ENCODE measurements at places on chromosomes 3 and 15.
A peak's percentile ranks its signal among the peaks of the same experiment; 100 is the strongest.

DNA sequence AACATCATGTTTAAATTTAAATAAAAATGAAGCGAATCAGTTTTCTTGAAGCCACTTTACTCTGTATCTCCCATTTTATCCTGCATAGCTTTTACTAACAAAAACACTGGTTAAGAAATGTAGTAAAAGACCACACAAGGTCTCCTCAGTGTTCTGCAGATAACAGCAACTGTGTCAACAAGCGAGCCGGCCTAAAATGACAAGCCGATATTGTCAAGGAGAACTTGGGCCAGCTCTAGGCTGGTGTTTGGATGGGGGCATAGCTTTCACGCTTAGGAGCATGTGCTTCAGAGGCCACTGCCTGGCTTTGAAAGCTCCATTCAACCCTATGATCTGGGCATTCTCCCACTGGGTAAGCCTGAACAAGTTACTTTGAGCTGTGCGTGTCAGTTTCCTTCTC, 38.1 kb downstream of the MFSD1 start:
- no peak for DNase-seq

- DNase-seq = no peak
Measured at GRCh38 chr3:117903226-117903625, 1131.4 kb downstream of the IGSF11 start.

DNA sequence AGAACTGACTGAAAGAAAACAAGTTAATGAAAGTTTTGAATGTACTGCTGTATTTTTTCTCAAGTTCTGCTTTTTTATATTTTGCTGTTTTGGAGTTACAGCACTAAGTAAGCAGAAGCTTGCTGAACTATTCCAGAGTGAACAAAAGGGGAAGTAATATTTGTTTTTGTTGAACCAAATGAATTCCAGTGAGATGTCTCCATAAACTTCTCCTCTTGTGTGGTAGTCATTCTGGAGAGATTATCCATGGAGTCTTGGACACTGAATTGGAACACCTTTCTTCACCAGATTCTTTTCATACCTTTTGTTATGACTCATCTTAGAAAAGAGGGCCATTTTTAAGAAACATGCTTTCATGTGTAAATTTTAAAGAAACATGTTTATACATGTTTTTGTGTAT, 8.8 kb downstream of the ANKUB1 start:
- no peak for DNase-seq

DNA sequence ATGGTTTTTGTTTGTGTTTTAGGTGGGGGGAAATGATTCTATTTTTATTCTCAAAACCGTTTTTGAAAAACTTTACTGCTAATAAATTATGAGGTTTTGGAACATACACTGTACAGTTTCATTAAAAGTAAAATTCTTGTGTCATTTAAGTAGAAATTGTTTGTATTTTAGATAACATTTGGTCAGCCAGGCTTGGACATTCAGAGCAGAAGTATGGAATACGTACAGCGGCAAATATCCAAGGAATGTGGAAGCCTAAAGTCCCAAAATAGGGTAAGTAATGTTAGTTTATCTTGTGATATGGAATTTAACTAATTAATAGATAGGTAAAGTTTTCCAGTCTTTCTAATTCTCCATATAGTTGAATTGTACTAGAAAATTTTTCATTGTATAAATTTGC, 96.6 kb downstream of the SPRED1 start:
- no peak for DNase-seq

DNA sequence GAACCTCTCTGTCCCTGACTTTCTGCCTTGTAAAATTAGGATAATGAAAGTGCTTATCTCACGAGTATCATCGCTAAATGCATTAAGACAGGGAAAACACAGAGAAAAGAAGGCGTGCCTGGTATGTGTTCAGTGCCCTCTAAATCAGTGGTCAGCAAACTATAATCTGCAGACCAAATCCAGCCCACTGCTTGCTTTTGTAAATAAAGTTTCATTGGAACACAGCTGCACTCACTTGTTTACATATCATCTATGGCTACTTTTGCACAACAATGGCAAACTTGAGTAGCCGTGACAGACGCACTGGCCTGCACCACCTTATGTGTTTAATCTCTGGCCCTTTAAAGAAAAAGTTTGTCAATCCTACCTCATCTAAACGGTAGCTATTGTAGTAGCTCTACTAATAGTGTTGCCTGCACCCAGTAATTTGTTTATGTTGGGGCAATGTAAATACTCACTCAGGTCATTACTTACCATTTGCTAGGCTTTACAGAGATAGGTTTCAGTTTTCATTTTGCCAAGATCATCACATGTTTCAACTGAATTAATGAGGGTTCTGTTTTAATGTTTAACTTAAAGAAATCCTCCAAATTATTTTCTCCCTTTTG, 229.4 kb downstream of the FEZF2 start:
- DNase-seq = no peak

GRCh38 chr3:147914532-147914931, 505.4 kb downstream of the ZIC1 start:
- DNase-seq = no peak

- peak; percentile 83 for DNase-seq
Measured at GRCh38 chr3:170356596-170357175, 829 bp upstream of the SKIL start.

- no peak for DNase-seq
Measured at GRCh38 chr15:98268163-98268562, 307.7 kb downstream of the ARRDC4 start.

DNA sequence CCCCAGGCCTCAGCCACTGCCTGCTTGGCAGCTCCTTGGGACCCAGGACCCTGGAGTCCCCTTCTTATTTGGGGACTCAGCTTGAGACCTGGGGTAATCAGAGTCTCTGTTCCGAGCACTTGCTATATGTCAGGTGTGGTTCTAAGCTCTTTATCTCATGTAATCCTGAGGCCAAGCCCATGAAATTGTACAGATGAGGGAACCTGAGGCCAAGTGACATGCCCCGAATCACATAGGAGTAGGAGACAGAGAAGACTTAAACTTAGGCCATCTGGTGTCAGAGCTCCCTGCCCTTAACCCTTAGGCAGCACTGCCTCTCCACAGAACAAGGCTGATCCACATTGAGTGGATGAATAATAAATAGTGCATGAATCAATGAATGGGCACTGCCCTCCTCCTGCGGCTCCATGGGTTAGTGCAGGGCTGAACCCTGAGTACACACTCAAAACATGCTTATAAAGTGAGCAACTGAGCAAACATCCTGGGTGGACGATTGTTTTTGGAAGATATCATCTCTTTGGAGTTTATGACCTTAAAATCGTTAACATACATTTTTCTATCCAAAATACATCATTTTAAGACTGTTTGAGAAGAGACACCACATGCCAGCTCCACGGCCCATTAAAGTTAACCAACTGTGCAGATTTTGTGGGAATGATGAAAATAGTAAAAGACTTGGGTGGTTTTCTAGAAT, 33.2 kb upstream of the IQSEC1 start:
- DNase-seq = peak; percentile 9
